Right lobe of liver (tissue), 6 donors: ENCODE measurements at places on chromosomes 3 and 15.

- H3K27me3 ChIP-seq = no peaks in the 10 kb centered on the region
- H3K4me1 ChIP-seq = no peaks in the 10 kb centered on the region
- no peak overlapping the region for H3K4me3 ChIP-seq
- DNase-seq = no peak
- no peak overlapping the region for H3K27ac ChIP-seq
- H3K36me3 ChIP-seq = no peaks in the 10 kb centered on the region
Measured at GRCh38 chr15:59315914-59316451, 56.7 kb downstream of the MYO1E start.

DNA sequence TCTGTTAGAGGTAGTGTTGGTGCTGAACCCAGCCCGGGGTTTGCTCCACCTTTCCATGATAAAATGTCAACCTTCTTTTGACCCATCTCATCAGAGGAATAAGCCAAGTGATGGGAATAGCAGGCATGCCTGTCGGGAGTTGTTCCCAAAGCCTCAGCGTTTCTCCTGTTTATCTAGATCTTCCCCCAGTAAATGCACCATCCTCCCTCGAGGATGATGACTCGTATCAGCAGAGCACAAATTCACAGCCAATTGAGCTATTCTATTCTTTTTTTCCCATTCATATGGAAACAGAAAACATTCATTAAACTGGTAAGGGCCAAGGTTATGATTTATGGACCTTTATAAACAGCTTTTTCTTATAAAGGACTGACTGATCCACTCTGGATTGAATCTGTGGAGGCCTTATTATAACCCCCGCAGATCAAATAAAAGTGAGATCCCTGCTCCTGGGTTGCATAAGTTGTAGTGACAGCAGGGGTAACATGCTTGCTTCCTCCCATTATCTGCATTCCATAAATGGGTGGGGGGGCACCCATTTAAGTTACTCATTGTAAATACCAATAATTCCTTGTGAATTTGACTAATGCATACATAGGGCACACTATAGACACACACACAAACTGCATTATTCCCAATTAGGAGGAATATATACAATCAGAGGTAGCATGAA lies 207.3 kb downstream of the PLCL2 start:
- H3K27me3 ChIP-seq = no peaks in the 10 kb centered on the region
- H3K36me3 ChIP-seq = no peaks in the 10 kb centered on the region
- H3K4me1 ChIP-seq = no peaks in the 10 kb centered on the region
- H3K27ac ChIP-seq = no peak overlapping the region
- DNase-seq = no peak

DNA sequence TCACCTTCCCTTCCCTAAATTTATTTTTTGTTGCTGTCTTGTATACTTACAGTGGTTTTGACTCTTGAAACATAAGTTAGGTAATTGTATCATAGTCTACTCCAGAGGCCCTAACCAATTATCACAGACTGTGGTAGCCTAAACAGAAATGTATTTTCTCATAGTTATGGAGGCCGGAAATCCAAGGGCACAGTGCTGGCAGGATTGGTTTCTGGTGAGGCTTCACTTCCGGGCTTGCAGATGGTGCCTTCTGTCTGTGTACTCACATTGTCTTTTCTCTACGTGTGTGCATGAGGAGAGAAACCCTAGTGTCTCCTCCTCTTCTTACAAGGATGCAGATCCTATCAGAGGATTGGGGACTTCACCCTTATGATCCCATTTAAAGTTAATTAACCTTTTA lies 290.2 kb upstream of the KCNMB2 start:
- DNase-seq = no peak
- no peaks in the 10 kb centered on the region for H3K36me3 ChIP-seq
- no peak overlapping the region for H3K4me3 ChIP-seq

GRCh38 chr3:114624571-114625181 lies 330.8 kb downstream of the TIGIT start:
- no peaks in the 10 kb centered on the region for H3K27me3 ChIP-seq
- peak; percentile 93 for DNase-seq
- H3K4me3 ChIP-seq = peak overlapping the region; percentile 15
- H3K4me1 ChIP-seq = no peaks in the 10 kb centered on the region
- H3K36me3 ChIP-seq = no peaks in the 10 kb centered on the region
- peak overlapping the region; percentile 79 for H3K27ac ChIP-seq

DNA sequence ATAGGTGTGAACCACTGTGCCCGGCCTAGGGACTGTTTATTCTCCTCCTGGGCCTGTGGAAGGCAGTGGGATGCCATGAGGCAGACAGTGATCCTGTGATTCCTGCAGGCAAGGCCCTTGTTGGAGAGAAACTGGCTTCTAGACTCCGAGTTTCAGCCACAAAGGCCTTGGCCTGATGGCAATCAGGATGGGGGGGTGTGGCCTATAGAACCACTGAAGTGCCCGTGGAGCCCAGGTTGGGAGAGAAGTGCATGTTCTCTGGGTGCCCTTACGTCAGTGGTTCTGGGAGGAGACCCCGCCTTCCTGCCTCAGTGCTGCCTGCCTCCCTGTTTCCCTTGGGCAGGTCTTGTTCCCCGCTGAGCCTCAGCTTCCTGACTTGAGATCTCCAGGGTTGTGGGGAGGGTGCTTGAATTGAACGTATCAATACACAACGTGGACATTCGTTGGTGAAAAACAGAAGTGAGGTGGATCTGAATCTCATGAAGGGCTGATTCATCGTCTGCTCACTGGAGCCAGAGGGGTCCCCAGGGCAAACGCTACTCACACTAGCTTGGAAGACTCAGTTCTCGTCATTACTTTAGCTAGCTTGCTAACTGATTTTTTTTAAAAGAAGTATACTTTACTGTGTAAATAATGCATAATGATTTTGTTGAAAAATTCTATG lies 31.8 kb downstream of the IRAK2 start:
- H3K4me3 ChIP-seq = no peak overlapping the region
- H3K27ac ChIP-seq = no peak overlapping the region
- no peaks in the 10 kb centered on the region for H3K36me3 ChIP-seq
- H3K27me3 ChIP-seq = no peaks in the 10 kb centered on the region
